ENCODE measurements at places on chromosomes 12 and 14.
A peak's percentile ranks its signal among the peaks of the same experiment; 100 is the strongest.

GRCh38 chr14:74981833-74982232 is 20.9 kb upstream of the EIF2B2 start:
- no peak for DNase-seq

DNA sequence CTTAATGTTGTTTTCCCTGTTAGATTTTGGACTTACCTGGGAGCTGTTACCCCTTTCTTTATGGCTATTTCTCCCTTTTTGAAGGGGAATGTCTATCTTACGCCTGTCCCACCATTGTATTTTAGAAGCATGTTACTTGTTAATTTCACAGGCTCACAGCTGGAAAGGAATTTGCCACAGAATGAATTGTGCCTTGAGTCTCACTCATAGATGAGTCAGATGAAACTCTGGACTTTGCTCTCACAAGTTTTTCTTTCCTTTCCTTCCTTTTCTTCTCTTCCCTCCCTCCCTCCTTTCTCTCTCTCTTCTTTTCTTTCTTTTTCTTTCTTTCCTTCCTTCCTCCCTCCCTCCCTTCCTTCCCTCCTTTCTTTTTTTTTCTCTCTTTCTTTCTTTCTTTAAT is 9.3 kb upstream of the ATF7IP start:
- DNase-seq, result no peak

DNA sequence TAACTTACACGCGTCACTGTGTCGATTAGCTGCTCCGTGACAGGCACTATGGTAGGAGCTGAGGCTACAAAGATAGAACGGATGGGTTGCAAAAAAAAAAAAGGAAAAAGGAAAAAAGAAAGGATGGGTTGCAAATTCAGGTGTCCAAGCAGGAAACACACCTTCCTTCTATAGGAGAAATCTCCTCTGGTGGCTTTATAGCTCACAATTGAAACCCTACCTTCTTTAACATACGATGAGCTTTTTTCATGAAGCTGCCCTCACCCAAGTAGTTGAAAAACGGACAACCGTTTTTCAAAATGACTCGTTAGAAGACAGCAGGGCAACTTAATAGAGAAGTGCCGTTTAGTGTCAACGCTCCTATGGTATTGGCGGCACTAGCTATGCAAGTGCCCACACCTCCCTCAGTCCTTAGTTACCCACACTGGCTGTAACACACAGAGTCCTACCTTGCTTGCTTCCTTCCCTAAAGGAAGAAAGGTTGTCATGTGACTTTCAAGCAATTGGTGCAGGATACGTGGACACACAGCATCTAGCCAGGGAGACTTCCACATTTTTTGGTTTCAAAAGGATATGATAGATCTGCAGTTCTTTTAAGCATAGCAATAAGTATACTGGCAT is 682 bp upstream of the TRIP11 start:
- DNase-seq, result peak; percentile 36

- no peak for DNase-seq
These were observed 635.8 kb upstream of the FOXG1 start for GRCh38 chr14:28130610-28131284.

- DNase-seq, result no peak
These were observed 220.3 kb upstream of the ARID2 start for GRCh38 chr12:45509187-45509586.

- no peak for DNase-seq
These were observed 34.2 kb downstream of the ARID4A start for GRCh38 chr14:58332561-58332960.

DNA sequence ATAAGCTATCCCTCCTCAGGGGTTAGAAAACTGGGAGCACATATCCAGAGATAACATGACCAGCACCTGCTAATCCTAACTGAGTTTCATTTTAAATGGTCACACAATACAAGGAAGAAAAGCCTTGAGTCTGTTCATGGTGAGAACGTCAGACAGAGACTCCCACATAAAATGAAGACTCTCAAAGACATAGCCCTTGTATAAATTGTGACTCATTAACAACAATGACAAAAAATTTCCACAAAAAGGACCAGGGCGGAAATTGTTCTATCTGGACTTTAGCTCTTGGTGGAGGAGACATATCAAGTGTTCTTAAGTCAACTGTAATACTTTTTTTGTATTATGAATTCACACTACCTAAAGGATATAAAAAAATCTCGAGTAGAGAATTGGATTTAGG is 313.7 kb upstream of the DCN start:
- no peak for DNase-seq

DNA sequence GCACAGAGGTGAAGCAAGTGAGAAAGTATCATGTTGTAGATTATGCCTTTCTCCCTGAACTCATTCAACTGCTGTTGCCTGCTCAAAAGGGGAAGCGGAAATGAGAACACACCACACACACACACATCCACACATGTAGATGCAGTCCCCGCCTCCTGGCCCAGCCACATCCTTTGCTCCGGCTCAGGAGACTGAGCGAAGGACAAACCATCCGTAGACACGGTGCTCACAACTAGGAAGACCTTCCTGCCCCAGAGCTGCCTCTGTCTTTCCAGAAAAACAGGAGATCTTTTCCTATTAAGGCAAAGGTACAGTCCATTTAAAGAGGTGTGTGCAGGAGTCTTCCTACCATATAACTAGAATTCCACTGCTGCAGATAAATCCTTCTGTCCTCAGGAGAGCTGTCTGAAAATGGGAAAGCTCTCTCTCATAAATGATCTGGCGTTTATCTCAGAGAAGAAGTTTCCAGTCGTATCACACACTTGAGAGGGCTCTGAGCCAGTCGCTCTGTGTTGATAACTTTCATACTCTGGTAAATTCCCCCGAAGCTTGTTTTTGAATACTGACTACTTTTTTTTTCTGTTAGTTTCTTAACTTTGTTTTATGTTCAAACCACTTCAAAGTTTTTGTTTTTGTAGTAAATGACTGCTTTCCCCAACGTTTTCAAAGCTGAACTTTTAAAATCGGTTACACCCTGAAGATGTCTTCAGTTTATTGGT is at the start of gene TESPA1:
Gene TESPA1 (minus strand): TSS at position 105 of the 719 bp plus-strand sequence. CDS start 10,200 bp downstream, outside the sequence.
- no peak for DNase-seq

GRCh38 chr14:61486930-61487495 is 165.6 kb downstream of the PRKCH start:
- DNase-seq, result no peak

- DNase-seq, result no peak
These were observed 8.1 kb downstream of the TMEM260 start for GRCh38 chr14:56587701-56588100.

- DNase-seq, result no peak
These were observed 48.7 kb upstream of the NAV3 start for GRCh38 chr12:77782034-77782433.

DNA sequence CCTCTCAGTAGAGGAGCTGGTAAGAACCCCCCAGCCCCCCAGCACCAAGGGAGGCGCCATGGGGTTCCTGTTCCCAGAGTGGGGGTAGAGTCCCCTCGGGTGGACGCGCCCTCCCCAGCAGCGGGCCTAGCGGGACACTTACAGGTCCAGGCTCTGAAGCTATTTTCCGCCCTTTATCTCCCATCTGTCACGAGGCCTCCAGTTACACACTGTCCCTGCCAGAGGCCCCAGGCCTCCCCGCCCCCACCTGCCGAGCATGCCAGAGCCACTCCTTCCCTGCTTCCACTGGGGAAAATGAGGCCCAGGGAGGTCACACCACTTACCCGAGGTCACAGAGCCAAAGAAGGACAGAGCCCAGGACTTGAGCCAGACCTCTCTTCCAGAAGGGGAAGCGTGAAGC is 3.1 kb downstream of the C14orf180 start:
- DNase-seq, result no peak

GRCh38 chr12:111991535-111991934 is 21.4 kb downstream of the TMEM116 start:
- DNase-seq, result no peak

- DNase-seq, result no peak
These were observed 255.9 kb upstream of the KITLG start for GRCh38 chr12:88836156-88836555.

DNA sequence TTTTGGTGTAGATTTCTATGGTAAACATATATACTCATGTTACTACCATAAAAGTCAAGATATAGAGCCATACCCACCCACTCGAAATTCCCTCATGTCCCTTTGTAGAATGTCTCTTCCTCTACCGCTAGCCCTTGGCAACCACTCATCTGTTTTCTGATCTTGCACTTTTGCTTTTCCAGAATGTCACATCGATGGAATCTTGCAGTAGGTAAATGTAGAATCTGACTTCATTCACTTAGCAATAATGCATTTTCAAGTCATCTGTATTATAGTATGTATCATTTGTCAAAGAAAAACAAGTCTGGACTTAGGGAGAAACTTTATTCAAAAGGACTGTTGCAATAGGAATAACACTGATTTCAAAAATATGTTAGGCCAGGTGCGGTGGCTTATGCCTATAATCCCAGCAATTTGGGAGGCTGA is 19.3 kb upstream of the CLEC2D start:
- no peak for DNase-seq
